Activated CD4-positive, alpha-beta T cell treated with anti-CD3 and anti-CD28 coated beads for 36 hours (primary cell): ENCODE measurements at places on chromosomes 5 and 9. TPM values are rescaled to one million over a fixed set of nuclear protein-coding genes. Genes with fewer than 3 reads are reported as not detected.

ZNF618 gene
- total RNA-seq: 0.11 TPM

NR4A3 gene
- 27.5 TPM for total RNA-seq

DNA sequence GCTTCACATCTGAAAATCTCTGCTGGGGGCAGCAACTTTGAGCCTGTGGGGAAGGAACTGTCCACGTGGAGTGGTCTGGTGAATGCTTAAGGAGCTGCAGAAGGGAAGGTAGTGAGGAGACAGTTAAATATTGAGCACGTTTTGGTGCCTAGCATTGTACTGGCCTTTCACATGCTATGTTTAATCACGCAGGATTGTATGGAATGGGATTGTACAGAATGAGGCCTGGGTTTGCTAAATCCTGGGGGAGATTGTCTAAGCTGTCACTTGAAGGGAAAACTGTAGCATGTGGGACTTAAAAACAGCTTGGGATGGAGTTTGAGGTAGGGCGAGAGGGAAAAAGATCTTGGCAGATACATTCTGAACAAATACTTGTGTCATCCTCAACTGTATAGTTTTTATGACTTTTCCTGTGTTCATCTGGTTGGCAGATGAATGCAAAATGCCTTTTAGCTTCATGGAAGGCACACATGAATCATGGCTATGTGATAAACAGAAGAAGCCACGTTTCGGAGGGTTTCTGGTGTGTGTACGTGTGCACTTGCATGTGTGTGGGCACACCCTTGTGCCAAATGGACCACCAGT is 106.6 kb downstream of the TMC1 start:
- H3K27me3 ChIP-seq: peaks cover 2% of the 10 kb centered on the region
- no peak overlapping the region for H3K4me3 ChIP-seq
- no peak for DNase-seq
- no peaks in the 10 kb centered on the region for H3K36me3 ChIP-seq
- H3K4me1 ChIP-seq: no peaks in the 10 kb centered on the region

DNA sequence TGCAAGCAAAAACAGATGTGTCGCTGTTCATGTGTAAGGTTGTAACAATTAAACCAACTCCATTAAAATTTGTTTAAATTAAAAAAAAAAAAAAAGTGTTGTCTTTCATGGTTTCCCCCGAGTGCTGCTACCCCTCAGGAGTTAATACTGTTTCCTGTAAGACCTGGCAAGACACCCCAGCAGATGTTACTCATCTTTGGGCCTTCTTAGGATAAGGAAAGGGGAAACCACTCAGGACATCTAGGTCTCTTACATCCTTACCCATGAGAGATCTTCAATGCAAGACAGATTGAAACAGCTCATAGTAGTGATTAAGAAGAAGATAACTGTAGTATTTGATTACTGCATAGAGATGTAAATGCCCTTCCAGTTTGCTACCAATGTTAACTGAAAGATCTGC is 33.5 kb upstream of the F2R start:
- peaks cover 43% of the 10 kb centered on the region for H3K36me3 ChIP-seq
- no peak overlapping the region for H3K27ac ChIP-seq
- no peak overlapping the region for H3K4me3 ChIP-seq
- DNase-seq: no peak

- H3K4me1 ChIP-seq: peaks cover 64% of the 10 kb centered on the region
- no peak for DNase-seq
- H3K36me3 ChIP-seq: peaks cover 9% of the 10 kb centered on the region
- H3K4me3 ChIP-seq: peak overlapping the region; percentile 73
Measured at GRCh38 chr5:50744776-50745175, 78.3 kb downstream of the PARP8 start.

DNA sequence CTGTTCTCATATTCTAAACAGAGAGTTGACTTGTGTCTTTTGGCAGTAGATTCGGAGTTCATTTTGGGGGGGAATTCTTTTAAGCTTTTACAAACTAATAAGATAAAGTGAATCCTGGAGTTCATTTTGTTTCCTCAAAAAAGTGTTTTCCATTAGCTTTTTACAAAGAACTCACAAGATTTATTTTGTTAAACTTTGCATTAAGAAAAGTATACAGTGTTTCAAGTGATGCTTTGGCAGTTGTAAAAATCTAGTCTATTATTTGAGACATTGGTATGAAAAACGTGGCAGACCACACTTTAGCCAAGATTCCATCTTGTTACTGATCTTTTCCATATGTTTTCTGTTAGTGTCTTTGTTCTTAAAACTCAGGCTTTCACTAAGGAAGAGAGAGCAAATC is 1.2 kb upstream of the OMD start:
- H3K4me3 ChIP-seq: no peak overlapping the region
- H3K27ac ChIP-seq: no peak overlapping the region
- no peaks in the 10 kb centered on the region for H3K36me3 ChIP-seq
- DNase-seq: no peak
- H3K4me1 ChIP-seq: no peaks in the 10 kb centered on the region

DNA sequence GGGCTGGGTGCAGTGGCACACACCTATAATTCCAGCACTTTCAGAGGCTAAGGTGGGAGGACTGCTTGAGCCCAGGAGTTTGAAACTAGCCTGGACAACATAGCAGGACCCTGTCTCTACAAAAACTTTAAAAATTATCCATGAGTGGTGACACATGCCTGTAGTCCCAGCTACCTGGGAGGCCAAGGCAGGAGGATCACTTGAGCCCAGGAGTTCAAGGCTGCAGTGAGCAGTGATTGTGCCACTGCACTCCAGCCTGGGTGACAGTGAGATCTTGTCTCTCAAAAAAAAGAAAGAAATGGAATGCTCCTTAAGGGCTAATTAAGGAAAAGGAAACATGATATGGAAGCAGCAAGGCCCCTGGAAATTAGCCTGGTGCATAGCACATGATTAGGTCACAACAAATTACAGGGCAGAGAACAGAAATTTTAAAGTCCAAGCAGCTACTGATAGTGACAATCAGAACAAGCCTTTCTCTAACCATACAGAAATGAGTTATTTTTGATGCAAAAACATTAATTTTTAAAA is 19.5 kb downstream of the ANKH start:
- H3K27ac ChIP-seq: no peak overlapping the region
- H3K36me3 ChIP-seq: peaks cover 8% of the 10 kb centered on the region
- H3K4me1 ChIP-seq: peaks cover 19% of the 10 kb centered on the region
- H3K27me3 ChIP-seq: no peaks in the 10 kb centered on the region
- DNase-seq: no peak
- H3K4me3 ChIP-seq: no peak overlapping the region

- no peaks in the 10 kb centered on the region for H3K27me3 ChIP-seq
- peak; percentile 56 for DNase-seq
- peak overlapping the region; percentile 28 for H3K27ac ChIP-seq
- H3K36me3 ChIP-seq: peaks cover 43% of the 10 kb centered on the region
- peak overlapping the region; percentile 7 for H3K4me3 ChIP-seq
Measured at GRCh38 chr5:88203981-88204750, 64.5 kb downstream of the TMEM161B start.
